CD4-positive, alpha-beta T cell treated with Interleukin-15 for 1 hour (primary cell): ENCODE measurements at places on chromosomes 2 and 18.
A peak's percentile ranks its signal among the peaks of the same experiment; 100 is the strongest.

DNA sequence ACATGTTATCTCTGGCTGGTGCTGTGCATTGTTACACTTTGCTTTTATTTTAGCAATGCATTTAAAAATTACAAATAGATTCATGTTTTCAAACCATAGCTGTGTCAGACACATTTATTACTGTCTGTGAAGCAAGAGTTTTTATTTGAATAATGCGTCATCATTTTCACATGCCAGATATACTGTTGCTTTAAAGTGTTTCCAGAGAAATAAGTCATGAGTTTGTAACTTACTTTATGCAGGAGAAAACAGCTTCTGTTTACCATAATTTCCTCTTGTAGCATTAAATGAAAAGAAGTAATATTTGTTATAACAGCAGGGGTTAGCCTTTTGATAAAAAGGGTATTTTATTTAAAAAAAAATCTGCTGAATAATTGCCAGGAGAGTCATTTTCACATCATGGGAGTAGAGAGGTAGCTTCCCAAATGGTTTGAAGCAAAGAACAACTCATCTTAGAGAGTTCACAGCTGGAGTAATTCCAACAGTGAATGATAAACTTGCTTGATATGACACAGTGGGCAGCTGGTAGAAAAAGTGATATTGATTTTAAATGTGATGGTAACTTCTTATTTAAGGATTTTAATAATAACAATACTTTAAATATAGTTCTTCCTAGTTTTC lies 1274.5 kb upstream of the CRIM1 start:
- no peak for DNase-seq

- DNase-seq: no peak
Observed at GRCh38 chr2:31296641-31297287, 62.8 kb downstream of the EHD3 start.

GRCh38 chr2:15941481-15941850 lies 1.1 kb downstream of the MYCN start:
- no peak for DNase-seq

DNA sequence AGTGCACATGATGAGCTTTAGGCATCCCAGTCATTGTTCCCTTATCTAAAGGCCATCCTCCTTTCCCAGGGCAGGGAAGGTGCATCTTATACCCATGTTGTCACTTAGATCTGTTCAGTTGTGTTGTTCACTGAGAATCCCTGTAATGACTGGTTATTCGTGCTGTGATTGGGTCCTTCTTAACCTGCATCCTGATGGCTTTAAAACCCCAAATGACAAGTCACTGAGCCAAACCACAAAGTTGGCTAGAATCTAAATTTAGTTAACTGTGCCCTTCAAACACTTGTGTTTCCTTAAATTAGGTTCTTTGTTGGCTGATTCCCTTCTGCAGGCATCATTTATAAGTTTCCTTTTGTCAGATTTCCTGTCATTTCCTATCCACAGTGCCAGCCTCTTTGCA lies 58.5 kb upstream of the SLC16A14 start:
- no peak for DNase-seq

DNA sequence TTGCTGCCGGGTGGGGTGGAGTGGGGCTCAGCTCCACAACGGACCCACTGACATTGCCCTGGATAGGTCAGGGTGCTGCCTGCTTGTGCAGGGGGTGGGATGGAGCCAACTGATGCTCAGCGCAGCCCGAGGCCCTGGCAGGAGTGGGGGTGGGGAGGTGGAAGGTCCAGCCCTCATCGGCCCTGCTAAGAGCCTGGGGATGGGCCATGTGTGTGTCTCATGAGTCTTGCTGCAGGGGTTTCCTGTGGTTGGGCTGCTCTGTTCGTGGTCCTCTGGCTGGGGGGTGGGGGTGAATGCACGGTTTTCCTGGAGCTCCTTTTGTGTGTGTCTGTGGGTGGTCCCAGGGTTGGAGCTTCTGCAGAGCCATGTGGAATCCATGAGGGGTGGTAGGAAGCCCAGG lies 39.4 kb upstream of the GALR1 start:
- DNase-seq: no peak

- no peak for DNase-seq
Observed at GRCh38 chr2:11343368-11343649, 1.1 kb downstream of the ROCK2 start.

DNA sequence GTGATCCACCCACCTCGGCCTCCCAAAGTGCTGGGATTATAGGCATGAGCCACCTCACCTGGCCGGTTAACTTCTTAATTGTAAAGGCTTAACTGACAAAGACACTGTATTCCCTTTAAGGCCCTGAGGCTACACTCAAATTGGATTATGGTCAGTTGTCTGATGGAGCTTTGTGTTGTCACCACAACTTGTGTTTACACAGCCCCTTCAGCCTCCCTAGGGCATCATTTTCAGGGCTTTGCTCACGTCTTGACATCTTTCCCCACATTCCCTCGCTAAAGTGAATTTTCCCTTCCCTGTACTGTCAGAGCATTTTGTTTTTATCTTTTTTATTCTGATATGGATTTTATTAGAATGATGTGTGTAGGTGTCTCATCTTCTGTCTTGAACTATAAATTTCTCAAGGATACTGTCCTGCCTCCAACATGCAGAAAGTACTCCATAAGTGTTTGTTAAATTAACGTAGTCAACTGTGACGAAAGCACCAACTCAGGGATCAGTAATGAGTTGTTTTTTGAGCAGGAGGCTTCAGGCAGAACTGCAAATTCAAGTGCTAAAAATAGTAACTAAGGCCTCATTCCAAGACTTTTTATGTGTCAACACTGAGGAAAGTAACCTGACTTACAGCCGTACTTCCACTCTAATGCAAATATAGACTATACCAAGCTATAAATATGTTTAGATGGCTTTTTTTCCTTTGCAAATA lies 77.1 kb upstream of the NARS1 start:
- no peak for DNase-seq

DNA sequence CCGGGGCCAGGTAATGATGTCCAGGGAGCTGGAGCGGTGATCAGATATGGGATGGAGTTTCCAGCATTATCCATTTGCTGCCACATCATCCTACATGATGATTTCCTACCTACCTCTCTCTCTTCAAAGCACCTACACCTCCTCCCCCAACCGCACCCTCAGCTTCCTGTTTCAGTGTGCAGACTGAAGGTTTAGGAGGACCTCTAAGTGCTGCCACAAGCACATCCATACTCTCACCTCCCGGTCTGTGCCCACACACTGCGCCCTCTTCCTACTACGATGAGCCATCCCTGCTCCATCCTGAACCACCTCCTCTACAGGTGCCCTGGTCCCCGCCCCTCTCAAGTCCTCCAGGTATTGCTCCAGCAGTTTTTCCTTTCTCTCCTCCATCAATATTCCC lies 123.7 kb downstream of the ALPK2 start:
- DNase-seq: peak; percentile 29

DNA sequence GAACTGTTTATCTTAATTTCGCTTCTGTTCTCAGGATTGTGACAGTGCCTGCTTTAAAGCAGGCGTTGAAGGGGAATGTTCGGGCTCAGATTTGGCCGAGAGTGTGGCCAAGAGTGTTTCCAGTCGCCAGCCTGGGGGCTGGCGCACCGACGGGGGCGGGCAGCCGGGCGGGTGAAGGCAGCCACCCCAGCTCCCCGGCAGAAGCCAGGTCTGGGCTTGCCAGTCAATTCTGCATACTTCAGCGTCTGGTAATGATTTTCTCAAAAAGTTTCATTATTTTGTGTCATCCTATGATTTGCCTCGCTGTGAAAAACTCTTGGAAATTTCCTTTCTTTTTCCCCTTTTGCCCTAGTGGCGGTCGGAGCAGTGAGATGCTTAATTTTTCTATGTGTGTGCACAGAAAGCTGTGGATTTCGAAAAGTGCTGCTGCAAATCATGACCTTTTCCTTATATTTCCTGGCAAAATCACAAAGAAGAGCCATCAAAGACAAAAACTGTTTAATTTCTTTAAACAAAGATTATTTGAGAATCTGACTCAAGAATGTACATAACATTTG lies 856 bp downstream of the FAM228A start:
- no peak for DNase-seq

- no peak for DNase-seq
Observed at GRCh38 chr2:28338831-28339321, 53.8 kb upstream of the FOSL2 start.

DNA sequence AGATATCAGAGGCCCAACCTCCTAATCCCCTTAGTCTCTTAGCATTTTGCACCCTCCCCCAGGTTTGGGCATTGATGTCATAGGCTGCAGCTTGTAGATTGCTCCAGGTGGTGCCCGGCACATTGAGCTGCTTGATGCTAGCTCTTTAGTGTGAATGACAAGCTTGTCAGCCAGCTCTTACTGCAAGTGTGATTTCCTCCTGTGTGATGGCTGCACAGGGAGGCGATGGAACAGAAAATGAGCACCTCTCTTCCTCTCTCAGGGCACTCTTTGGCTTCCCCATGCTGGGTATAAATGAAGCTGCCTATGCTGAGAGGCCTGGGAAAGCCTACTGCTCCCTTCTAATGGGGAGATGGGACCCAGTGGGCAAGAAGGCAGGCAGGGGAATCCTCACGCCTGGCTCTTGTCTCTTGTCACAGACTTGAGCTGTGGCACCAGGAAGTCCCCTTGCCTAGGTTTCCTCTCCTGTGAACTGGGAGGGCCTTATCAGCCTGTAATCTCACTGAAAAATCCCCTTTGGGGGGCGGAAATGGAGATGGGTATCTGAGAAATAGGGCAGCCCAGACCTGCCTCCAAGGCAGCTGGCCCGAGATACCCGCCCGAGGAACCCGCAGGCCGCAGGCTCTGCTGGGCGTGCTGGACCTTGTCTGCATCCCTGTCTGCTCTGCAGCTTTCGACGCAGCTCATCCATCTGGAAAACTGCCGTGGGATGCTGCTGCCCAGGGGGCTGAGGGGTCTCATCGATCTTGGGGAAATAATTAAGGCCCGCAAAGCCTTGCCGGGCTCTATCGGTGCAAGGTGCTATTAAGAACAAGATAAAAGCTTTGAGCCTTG lies 163.5 kb upstream of the CXCR4 start:
- peak; percentile 69 for DNase-seq

- no peak for DNase-seq
Observed at GRCh38 chr2:59149271-59149670, 908.1 kb upstream of the FANCL start.

DNA sequence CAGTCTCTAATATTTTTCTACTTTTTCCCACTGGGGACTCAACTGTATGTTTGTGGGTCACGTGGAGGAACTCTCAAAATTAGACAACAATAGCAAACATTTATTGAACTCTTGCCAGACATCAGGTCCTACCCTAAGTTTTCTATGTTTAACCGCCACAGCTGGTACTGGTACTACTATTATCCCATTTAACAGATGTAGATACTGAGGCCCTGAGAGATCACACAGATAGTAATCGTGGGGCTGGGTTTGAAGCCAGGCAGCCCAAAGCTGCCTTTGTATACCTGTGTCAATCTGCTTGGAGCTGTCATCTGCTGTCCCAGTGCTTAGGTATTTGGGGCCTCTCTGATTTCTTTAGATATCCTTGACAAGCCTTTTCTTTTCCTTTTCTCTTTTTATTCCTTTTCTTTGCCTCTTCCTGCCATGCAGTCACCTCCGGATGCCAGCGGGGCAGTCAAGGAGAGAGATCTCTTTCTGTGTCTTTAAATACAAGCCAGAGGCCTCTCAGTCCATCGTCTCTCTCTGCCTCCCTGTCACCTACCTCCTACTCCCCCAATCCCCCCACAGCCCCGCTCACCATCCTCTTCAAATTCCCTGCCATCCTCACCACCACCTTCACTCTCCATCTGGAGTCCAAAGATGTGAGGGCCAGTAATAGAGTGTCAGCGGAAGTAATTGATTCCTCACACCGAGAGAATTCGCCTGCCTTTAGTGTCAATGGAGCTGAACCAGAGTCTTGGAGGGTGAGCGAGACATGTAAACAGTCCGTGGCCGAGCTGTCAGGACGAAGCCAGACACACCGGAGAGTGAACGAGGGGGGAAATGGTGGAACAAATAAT lies 23.4 kb downstream of the NRP2 start:
- no peak for DNase-seq

GRCh38 chr2:31240381-31241365 lies 6.7 kb downstream of the EHD3 start:
- no peak for DNase-seq

- DNase-seq: no peak
Observed at GRCh38 chr18:3162181-3162580, 57.6 kb downstream of the MYOM1 start.

DNA sequence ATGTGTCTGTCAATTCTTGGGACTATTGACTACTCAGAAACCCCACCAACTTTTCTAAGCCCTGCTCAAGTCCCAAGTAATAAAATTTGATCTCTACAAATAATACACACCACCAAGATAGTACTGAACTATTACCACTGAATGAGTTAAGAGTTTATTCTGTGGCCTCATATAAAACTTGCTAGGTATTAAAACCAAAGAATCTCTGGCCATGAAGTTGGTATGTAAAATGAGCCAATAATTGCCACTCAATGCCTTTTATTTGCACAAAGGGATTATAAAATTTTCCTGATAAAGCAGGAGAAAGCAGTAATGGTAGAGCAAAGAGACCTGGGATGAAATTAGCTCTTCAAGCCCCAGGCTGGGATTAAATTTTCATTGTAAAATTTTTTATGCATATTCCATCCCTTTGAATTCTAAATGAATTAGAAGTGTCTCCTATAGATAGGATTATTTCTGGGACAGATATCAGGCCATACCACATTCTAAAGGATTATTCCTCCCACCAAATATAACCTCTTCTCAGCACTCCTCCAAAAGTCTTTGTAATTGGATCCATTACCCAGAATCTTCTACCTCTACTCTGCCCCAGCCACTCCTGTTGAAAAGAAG lies 450.5 kb upstream of the ACVR2A start:
- DNase-seq: no peak

DNA sequence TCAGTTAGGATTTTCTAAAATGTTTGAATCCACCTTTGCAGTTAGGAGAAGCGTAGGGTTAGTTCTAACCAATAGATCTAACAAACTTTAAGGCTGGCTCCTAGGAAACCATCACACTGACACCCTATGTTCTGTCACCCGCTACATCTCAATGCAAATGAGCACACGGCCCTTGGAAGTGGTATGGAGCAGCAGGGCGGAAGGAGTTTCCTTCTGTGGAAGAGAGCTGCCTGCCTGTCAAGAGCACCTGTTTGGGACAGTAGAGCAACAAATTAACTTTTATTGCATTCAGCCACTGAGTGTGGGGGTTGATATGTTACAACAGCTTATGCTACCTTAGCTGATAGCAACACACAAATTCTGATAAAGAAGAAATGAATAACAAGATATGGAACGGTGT lies 306.9 kb upstream of the RAB6C start:
- no peak for DNase-seq

- no peak for DNase-seq
Observed at GRCh38 chr2:147603447-147603846, 241.4 kb upstream of the ACVR2A start.

GRCh38 chr2:126317790-126318431 lies 338.0 kb upstream of the GYPC start:
- no peak for DNase-seq
